ENCODE measurements at places on chromosomes 1 and 21.

- no peak for DNase-seq
Observed at GRCh38 chr1:53546409-53547155, 87.4 kb downstream of the DMRTB1 start.

- DNase-seq: no peak
Observed at GRCh38 chr1:115725600-115725999, 42.9 kb downstream of the CASQ2 start.

DNA sequence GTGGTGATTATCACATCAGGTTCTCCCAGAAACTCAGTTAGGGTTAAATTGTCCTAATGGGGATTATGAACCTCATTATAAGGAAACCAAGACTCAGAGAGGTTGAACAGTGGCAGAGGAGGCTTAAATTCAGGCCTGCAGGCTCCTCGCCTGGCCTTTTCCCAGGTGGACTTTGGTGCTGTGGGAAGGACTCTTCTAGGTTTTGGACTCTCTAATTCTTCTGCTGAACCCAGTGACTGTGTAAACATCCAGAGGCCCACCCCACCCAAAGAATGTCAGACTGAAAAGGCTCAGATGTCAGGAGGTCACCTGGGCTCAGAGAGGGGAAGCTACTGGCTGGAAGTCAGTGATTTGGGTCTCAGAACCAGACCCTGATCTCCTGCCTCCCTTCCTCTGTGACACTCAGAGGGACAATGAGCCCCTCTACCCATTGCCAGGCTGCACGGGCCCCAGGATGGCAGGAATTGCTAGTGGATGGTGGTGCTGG, 2.5 kb downstream of the ZNF362 start:
- no peak for DNase-seq

GRCh38 chr1:81407000-81407821, 393.5 kb upstream of the ADGRL2 start:
- no peak for DNase-seq

DNA sequence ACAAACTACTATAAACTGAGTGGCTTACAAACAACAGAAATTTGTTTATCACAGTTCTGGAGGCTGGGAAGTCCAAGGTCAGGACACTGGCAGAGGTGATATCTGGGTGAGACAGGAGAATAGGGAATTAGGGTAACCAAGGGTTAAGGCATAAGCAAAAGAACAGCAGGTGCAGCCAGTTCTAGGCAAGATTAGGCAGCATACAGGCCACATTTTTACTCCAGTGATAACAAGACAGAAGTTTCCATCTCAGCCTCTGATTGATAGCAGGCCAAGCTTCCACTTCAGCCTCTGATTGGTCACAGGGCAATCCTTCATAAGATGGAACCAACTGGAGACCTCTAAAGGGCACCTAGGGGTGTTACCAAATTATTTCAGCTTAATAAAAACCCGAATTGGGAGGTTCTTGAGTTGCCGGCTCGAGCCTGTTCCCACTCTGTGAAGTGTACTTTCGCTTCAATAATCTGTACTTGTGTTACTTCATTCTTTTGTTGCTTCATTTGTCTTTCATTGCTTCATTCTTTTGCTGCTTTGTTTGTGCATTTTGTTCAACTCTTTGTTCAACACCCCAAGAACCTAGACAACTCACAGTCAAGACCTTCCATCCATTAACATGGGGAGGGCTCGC, 185.6 kb downstream of the TOMM20 start:
- no peak for DNase-seq

- no peak for DNase-seq
Observed at GRCh38 chr1:33727310-33727709, 136.6 kb upstream of the HMGB4 start.

- DNase-seq: no peak
Observed at GRCh38 chr1:21143752-21144151, 32.9 kb downstream of the EIF4G3 start.

GRCh38 chr1:15436881-15437442, 1.3 kb upstream of the CTRC start:
- no peak for DNase-seq

DNA sequence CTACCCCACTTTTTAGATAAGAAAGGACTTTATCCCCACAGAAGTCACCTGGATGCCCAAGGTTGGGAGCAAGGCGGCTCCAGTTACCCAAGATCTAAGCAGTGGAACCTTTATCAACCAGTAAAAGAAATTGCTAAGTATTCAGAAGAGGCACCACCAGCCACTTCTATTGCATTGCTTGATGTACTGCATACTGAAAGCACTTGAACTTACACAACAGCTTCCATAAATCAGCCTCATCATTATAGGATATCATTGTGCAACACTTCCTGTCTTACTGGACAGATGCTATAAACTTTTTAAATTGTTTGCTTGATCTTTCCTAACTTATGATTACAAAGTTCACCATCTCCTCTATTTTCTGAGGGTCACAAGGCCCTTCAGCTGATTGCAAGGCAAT, 642.7 kb upstream of the CXADR start:
- no peak for DNase-seq

DNA sequence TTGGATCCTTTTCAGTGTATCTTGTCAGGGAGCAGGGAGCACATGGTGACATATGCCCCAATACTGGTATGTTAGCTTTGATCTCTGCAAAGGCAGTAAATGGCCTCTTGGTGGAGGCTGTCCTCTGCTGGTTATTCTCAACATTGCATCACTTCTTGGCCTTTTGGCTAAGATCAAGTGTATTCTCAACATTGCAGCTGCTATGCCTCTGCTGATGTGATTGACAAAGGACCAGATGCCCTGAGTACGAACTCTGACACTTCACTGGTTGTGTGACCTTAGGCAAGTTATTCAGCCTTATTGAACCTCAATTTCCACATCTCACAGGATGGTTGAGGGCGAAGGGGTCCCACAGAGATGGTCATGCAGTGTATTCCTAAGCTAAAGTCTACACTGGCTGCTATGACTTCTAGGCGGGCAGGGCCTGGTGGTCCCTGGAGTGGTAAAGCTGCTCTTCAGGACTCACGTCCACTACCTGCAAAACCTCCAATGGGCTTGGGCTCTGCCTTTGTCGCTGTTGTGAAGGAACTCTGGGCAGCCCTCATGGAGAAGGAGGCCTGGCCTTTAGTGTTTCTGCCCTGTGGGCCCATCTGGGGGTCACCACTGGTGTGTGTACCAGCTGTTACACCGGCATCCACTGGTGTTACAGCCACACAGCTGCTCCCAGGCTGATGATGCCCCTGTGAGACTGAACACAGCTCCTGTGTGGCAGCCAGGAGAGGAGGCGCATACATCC, 64.8 kb downstream of the DNTTIP2 start:
- no peak for DNase-seq

Measured in epithelial cell of prostate (primary cell).